CD8-positive, alpha-beta memory T cell (primary cell): ENCODE measurements at places on chromosomes 1 and 21.

DNA sequence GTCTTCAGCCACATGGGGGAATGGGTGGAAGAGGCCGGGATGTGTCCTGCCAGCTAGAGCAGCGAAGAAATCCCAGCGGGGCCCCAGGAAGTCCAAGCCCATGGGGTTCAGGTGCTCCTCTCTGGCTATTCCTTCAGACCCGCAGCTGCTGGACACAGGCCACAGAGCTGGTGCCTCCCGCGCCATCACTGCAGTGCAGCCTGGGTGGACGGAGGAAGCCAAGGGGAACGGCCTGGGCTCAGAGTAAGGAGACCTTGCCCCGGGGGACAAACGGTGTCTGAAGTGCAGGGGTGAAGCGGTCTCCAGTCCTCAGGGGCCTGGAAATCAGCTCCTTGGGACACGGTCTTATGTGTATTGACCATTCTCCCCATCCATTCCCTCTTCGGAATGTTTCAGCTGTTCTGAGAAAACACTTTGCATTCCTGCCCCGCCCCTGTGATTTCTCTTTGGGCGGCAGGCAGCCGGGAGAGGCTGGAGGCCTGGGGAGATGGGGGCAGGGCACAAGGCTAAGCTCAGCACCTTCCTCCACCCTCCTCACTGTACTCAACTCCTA lies 18.4 kb downstream of the MTHFR start:
- DNase-seq, result no peak

DNA sequence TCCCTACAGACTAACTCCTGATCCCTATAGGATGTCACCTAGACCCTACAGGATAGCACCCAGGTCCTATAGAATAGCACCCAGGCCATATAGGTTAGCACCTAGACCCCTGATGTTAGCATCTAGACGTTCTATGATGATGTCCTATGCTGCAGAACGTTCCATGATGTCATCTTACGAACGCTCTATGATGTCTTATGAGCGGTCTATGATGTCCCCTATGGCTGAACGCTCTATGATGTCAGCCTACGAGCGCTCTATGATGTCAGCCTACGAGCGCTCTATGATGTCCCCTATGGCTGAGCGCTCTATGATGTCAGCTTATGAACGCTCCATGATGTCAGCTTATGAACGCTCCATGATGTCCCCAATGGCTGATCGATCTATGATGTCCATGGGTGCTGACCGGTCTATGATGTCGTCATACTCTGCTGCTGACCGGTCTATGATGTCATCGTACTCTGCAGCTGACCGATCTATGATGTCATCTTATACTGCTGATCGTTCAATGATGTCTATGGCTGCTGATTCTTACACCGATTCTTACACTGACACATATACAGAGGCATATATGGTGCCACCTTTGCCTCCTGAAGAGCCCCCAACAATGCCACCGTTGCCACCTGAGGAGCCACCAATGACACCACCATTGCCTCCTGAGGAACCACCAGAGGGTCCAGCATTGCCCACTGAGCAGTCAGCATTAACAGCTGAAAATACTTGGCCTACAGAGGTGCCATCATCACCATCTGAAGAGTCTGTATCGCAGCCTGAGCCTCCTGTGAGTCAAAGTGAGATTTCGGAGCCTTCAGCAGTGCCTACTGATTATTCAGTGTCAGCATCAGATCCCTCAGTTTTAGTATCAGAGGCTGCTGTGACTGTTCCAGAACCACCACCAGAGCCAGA lies 9.5 kb downstream of the SON start:
- no peak for DNase-seq

GRCh38 chr1:172139196-172139595 lies 281.3 kb upstream of the C1orf105 start:
- DNase-seq, result no peak

GRCh38 chr1:238950784-238951183 lies 435.6 kb upstream of the CHRM3 start:
- no peak for DNase-seq

DNA sequence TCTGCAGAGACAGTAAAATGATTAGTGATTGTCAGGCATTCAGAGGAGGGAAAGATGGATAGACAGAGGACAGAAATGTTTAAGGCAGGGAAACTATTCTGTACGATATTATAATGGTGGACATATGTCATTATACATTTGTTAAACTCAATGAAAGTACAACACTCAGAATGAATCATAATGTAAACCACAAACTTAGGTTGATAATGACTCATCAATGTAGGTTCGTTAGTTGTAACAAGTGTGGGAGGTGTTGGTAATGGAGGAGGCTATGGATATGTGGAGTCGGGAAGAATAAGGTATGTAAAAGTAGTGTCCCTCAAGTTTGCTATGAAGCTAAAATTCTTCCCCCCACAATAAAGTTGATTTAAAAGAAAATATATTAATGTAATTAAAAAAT lies 455.0 kb downstream of the BRINP3 start:
- no peak for DNase-seq

DNA sequence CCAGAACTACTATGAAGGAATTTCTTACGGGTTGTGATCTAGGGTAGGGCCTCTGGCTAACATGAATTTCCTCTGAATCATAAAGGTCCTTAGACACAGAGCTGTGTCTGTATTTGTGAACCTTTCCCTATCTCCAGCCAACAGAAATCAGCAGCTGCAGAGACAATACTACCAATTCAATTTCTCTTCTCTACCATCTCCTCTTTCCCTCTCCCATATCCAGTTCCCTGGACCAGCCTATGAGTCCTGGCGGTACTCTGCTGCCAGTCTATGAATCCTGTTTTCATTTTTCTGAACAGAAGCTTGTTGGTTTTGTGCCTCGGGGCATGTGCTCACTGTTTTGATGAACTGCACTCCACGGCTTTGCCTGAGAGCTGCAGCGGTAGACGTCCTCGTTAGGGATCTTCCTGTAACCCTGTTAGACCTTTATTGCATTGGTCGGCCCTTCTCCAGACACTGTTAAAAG lies 458.0 kb upstream of the VAMP3 start:
- no peak for DNase-seq

GRCh38 chr1:39683591-39684312 lies 7.5 kb downstream of the HPCAL4 start:
- DNase-seq, result peak; percentile 34

DNA sequence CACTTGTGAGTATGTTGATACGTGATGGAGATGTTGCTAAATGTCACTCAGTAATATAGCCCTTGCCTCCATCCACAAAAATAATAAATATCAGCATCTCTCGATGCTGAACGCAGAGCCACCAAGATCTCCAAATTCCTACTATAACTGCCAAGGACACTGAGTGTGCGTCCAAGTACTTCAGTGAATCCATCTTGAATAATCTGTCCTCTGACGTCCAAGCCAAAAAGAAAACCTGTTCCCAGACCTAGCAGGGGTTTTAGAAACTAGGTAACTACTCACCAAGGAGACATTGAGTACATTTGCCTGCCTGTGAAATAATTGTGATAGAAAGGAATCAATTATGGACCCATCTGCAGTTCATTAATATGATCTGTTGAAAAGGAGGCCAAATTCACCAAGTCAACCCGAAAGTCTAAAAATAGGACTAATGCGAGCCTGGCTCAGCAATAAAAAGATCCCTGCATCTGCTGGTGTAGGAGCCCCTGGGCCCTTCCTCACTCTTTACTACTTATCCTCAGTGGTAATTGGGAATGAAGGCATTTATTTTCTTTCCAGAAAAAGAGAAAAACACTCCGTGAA lies 226.9 kb upstream of the IRF2BP2 start:
- no peak for DNase-seq

GRCh38 chr1:116664978-116665371 lies 2.6 kb downstream of the IGSF3 start:
- DNase-seq, result no peak

GRCh38 chr1:23352096-23352695 lies 8.1 kb upstream of the HNRNPR start:
- no peak for DNase-seq

- no peak for DNase-seq
Observed at GRCh38 chr1:176625365-176625764, 162.4 kb downstream of the PAPPA2 start.

DNA sequence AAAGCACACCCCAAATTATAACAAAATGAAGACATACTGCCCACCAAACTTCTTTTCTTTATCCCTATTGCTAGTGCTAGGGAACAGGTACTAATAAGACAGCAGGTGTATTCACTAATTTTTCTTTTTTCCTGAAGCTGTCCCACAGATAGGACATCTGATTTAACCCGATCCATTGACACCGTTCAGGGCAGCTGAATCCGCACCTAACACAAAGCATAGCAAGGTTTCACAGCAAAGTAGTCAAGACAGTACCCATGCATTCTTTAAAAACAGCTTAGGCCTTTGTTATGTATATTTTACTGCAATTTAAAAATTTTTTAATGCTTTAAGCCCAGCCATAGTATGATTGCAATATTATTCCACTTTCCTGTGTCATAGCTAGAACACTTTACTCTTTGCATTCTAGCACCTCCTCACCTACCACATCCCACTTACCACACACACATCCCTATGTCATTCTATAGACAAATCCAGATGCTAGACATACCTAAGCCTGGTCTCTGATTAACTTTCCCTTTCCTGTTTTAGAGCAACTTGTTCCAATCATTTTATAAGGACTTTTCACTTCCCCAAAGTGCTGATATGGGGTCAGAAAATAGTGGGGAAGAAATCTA lies 40.4 kb downstream of the GATAD2B start:
- no peak for DNase-seq

GRCh38 chr1:64948905-64949833 lies 17.2 kb downstream of the JAK1 start:
- DNase-seq, result no peak

DNA sequence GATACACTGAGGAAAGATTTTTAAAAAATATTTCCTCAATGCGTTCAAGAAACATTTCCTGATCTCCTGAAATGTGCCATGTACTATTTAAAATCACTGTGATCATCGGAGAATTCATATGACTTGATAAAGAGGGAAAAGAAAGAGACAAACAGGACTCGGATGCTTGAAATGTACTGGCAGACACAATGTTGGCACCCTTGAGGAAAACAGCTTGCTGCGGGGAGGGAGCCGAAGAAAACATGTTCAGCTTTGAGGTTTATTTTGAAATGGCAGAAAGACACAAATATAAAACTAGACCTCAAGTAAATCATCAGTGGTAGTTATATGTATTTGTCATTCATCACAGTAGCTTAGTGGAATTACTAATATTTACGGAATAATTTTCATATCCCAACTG lies 100.9 kb upstream of the BRINP3 start:
- DNase-seq, result no peak

- DNase-seq, result no peak
Observed at GRCh38 chr1:187074445-187075048, 245.8 kb downstream of the PLA2G4A start.

GRCh38 chr1:201731142-201731541 lies 97.8 kb upstream of the IPO9 start:
- DNase-seq, result no peak

DNA sequence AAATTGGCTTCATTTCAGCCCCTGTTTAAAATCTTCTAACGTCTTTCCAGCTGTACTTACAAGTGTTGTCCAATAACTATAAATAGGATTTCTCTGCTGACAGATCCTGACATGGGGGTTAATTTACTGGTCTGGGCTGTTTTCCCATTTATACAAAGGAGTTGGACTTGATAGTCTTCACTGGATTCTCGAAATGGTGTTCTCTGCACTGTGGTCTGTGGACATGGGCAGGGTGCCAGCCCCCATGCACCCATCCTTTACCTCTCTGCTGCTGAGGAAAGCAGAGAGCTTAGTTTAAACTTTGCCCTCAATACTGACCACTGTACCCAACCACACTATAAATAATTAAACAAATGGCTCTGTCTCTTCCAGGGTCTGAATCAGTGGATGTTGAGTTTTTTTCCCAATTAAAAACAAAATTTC lies 5.2 kb downstream of the DIO1 start:
- no peak for DNase-seq

DNA sequence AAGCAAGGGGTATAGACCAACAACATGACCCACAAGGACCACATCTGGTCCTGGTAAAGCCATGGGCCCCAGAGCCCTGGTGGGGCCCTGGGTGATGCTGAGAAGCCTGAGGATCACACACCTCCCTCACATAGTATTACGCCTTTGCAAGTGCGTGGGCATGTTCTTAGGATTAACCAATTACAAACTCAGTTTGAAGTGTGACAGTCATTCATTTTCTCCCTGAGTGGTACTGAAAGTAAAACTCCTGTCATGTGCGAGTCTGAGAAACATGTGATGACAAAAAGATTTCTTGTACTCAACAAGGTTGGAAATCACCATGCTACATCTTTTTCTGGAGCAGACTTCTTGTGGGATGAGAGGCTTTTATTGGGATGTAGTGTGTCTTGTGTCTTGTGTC lies 315.3 kb upstream of the DUSP10 start:
- no peak for DNase-seq

GRCh38 chr1:4033129-4033676 lies 133.1 kb upstream of the C1orf174 start:
- DNase-seq, result no peak

DNA sequence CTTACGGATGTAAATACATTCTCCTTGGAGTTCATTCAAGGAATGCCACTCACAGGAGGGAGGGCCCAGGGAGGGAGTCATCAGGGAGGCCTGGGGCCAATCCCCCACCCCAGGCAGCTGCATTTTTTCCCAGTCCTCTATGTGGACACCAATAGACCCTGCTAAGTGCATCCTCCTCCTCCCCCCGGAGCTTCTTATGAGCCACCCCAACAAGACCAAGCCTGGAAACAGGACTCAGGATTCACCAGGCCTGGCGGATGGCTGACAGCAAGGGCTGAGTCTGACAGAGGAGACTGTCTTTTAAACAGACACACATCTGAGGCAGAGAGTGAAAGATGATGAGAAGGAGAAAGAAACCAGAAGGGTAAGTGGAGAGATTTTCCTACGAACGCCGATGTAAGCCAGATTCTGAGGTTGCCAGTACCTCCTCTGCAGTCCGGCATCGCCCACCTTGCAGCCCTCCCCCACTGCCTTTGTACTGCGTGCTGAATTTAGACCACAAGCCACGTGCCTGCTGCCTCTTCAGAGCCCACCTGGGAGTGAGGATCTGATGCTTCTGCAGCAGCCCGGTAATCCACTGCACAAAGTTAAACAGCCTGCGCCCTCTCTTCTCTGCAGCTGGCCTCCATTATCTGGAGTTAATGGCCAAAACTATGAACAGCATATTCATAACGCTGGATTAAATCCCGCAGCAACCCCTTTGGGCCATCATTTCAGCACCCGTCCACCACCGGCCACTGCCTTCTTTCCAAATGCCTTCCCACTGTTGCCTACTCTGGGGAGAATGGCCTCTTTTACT lies 17.6 kb upstream of the SFPQ start:
- DNase-seq, result no peak

GRCh38 chr1:111959436-111959835 lies 30.0 kb downstream of the KCND3 start:
- DNase-seq, result no peak

DNA sequence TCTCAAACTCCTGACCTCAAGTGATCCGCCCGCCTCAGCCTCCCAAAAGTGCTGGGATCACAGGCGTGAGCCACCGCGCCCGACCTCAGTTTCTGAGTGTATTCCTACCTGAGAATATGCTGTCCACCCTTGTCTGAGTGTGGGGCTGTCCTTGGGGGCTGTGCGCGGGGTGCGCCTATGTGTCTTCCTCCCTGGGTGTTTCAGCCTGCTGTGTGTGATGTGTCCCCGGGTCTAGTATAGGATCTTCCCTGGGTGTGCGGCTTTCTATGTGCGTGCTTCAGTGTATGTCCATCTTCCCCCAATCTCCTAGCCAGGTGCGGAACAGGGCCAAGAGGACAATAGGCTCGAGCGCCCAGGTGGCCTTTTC lies 8.3 kb upstream of the ID3 start:
- DNase-seq, result no peak
